ENCODE measurements at places on chromosomes 5 and 9.

DNA sequence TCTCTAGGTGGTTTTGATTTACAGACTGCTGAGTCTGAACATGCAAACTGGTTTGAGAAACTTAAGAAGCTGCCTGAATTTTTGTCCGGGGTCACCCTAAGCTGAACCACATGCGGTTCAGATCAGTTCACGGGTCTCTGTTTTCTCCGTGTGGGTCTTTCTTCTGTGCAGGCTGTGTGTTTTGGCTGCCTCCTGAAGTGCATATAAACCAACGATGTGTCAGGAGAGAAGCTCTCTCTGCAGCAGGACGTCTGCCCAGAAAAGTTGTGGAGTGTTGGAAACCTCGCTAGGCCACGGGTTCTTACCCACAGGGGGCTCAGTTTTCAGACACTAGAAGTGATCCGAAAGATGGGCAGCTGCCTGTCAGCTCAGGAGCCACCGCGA, 364.2 kb downstream of the IRX2 start:
- no peak for DNase-seq

DNA sequence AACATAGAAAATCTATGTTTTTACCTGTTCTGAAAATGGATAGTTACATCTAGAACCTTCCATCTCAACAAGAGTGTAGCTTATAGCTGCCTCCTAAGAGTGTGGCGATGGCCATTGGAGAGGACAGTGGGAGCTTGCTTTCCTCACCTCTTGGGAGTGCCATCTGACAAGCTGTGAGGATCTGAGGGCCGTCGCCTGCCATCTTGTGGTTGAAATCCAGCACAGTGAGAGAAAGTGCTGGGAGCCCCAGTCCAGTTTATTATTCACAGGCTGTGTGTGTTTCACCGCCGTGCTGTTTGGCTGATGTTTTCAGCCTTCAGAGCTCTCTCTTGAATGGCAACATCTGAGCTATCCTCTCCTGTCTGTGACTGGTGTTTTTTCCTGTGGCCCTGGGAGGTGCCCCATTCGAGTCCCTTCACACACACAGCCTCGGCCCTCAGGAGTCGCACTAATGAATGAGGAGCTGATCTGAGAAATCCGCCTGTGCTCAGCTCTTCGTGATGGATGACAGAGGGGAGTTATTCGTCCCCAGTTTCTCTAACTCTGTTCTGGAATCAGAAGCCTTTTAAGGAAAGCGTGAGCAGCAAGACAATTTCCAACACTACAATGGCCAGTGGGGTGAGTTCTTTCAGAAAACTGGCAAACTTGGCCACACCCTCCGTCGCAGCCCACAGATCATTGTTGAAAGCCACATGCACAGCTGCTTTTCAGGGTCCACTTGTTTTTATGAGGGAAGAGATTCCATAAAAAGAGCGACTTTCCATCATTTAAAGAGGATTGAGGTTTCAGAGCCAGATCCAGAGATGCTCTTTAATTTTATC, 170.3 kb downstream of the PDZD2 start:
- DNase-seq, result peak; percentile 17

DNA sequence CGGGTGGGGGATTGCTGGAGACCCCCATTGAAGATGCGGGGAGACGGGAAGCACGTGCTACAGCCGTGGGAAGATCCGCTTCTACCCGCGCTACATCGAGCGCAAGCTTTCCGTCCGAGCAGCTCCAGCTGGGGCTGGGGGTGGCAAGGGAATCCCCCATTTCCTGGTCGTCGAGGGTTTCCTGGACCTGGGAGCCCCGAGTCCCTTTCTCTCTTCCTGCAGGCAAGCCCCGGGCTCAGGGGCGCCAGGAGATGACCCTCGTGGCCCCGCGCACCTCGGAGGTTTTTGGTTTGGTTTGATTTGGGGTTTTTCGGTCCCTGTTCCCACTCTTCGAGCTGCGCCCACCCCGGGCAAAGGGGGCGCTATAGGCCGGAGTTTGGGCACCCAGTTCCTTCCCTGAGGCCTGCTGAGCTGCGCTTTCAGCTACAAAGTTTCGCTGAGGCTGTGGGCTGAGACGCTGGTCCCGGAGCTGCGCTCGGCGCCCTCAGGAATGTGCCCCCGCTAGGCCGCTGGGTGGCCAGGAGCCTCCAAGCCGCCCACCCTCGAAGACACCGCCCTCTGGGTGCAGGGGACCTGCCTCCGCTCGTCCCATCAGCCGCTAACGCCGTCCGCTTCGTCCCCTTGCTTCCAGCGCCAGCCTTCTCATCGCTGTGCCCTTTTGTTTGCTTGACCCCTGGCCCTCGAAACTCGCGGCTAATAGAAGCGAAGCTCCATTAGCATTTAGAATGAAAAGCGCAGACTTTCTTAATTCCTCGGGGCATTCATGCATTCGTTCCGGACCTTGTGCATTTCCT, 2.9 kb downstream of the NR4A3 start:
- peak; percentile 70 for DNase-seq

DNA sequence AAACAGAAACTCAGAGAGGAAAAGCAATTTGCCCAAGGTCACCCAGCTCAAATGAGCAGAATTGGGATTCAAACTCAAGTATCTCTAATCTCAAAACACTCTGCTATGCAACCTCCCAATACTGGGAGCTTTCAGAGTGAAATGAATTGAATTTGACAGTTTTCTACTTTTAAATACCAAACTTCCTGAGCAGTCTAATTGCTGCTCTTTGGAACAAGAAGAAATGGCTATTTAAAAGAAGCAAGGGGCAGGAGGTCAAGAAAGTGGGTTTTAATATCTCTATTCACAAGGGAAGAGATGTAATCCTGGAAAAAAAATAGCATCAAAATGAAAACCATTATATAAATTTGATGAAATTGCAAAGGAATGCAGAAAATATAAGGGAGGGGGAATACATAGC, 142.6 kb downstream of the INSYN2B start:
- no peak for DNase-seq

DNA sequence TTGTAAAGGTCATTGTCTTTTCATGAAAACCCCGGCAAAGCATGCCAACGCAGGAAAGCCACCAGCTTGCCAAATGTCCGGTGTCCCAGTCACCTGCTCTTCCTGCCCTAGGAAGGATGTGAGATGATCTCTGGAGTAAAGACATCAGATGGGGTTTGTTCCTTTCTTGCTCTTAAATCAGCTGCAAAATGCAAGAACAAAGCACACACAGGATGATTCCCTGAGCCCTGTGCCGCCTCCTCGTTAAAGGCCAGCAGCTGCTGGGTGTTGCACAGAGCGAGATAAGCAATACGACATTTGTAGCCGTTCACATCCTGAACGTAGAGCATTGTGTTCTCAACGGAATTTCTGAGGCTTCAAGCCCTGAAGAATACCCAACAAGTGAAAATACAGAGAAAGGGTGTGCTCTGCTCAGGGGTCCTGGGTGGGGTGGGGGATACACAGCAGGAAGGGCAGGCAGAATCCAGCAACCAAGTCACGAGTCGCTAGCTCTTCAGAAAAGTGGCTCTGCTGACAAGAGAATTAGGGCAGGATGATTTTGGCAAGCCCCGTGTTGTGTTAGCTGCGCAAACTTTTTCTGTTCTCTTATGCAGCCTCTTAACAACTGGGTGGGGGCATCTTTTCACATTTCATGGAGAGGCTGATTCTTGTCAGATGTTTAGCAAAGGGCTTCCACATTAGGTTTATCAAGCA, 229.2 kb upstream of the MAP3K1 start:
- peak; percentile 57 for DNase-seq

DNA sequence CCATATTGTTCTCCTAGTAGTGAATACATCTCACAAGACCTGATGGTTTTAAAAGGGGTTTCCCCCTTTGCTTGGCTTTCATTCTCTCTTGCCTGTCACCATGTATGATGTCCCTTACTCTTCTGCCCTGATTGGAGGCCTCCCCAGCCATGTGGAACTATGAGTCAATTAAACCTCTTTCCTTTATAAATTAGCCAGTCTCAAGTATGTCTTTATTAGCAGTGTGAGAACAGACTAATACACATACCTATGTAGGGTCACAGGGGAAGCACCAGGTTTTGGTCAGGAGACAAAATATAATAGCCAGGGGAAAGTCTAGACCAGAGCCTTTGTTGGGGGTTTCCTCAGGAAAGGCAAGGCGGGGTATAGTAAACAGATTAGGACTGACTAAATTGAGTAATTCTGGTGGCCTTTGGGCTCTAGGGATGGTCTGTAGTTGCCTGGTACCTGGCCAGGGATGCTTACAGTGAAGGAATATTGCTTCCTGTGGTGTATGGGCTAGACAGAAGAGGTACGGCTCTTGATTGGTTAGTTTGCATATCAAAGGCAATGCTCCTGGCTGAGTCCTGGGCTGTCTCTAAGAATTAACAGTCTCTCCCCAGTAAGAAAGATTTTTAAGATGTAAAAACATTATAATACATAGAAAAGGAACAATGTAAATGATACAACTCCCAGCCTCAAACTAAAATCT, 254.5 kb downstream of the ELAVL2 start:
- no peak for DNase-seq

GRCh38 chr9:93324191-93324834, 127.2 kb upstream of the FAM120A start:
- no peak for DNase-seq

DNA sequence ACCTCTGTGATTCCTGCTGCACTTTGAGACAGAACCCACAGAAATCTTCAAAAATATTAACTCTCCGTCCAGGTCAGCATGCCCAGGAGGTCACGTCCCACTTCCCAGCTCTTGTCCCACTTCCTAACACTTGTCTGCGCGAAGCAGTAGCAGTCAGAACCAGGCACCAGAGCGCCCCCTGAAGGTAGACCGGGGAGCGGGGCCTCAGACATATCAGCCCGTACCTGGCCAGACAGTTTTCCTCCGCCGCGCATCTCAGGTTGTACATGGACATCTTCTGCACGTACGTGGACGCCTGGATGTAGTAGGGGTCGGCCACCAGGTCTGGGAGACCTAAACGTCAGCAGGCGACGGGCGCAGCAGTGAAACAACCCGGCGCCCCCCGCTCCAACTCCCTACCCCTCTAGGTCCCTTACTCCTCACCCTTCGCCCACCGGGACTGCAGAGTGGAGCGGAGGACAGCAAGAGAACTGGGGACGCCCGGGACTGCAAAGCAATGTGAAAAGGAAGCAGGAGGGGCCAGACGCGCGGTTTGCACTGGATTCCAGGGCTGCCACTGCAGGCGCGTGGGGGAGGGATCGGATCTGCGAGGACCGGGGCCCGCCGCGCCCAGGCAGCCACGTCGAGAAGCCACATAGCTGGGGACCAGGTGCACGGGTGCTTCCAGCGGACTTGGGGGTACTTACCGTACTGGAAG, 1.2 kb downstream of the LOX start:
- DNase-seq, result no peak

GRCh38 chr5:177234841-177235240, 68.7 kb downstream of the RAB24 start:
- DNase-seq, result no peak

DNA sequence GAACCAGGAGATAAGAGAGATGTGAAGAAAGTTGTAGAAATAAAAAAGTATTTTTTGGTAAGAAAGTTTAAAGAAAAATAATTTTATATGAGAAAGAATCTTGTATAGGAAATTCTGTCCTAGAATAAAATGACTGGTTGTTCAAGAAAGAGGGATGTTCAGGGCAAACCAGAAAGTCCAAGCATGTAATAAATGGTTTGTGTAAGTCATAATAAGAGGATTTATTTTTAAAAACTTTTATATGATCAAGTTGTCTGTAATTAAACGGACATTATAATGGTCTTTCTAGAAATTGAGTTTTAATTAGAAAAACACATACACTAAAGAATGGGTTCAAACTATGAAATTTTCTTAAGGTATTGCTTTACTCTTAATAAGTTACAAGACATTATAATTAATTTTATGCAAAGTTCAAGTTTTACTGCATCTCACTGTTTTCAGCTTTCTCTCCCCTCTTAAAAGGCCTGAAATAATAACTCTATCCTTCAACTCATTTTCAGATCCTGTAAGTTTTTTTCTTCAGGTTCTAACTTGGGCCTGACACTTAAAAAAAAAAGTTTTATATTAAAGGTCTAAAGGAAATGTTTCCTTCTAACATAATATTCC, 56.1 kb upstream of the ZNF300 start:
- DNase-seq, result no peak

- DNase-seq, result no peak
Measured at GRCh38 chr5:62720031-62720441, 141.4 kb downstream of the LRRC70 start.

GRCh38 chr5:131634238-131634637, 791 bp downstream of the RAPGEF6 start:
- no peak for DNase-seq

GRCh38 chr5:126139773-126140172, 283.4 kb upstream of the GRAMD2B start:
- no peak for DNase-seq

GRCh38 chr5:143063175-143063970, 293.2 kb downstream of the ARHGAP26 start:
- DNase-seq, result no peak

GRCh38 chr5:110735556-110735955, 3.3 kb upstream of the SLC25A46 start:
- DNase-seq, result no peak

DNA sequence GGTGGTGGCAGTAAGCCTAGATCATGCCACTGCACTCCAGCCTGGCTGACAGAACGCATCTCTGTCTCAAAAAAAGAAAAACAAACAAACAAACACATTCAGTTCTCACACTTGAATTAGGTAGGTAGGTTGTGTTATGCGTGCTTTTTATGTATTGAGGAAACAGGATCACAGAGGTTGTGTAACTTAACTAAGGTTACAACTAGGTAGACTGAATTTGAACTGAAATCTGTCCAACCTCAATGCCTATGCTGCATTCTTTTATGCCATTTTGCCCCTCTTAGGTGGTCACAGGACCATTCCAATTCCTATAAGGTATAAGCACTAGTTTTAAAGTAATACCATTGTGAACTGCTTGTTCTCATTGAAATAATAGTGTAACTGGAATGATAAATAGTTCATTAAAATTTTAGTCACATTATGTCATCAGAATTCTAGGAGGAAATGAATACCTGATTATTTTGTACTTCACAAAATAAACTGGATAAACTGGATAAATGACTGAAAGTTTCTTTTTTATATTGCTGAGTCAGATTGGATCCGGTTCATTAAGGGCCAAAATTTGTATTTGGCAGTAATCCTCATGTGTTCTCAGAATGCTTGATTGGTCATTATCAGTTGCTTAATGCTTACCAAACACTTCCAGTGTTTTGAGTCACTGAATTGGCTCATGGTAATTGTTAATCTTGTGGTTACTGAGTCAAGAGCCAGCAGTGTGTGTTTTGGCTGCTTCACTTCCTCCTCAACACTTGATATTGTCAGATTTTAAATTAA, 7.1 kb downstream of the UBAP1 start:
- peak; percentile 50 for DNase-seq
